ENCODE measurements at places on chromosomes 1 and 21.

GRCh38 chr1:183155939-183156338 is 30.1 kb upstream of the LAMC2 start:
- DNase-seq: no peak

- DNase-seq: no peak
Measured at GRCh38 chr1:229283183-229283611, 12.3 kb downstream of the RAB4A start.

- DNase-seq: no peak
Measured at GRCh38 chr1:185741551-185741950, 7.4 kb downstream of the HMCN1 start.

- DNase-seq: no peak
Measured at GRCh38 chr1:116971965-116972673, 29.4 kb upstream of the CD101 start.
